ENCODE measurements at places on chromosomes 1 and 21.
A peak's percentile ranks its signal among the peaks of the same experiment; 100 is the strongest.

- DNase-seq, result no peak
Measured at GRCh38 chr21:37392441-37392840, 25.9 kb downstream of the DYRK1A start.

DNA sequence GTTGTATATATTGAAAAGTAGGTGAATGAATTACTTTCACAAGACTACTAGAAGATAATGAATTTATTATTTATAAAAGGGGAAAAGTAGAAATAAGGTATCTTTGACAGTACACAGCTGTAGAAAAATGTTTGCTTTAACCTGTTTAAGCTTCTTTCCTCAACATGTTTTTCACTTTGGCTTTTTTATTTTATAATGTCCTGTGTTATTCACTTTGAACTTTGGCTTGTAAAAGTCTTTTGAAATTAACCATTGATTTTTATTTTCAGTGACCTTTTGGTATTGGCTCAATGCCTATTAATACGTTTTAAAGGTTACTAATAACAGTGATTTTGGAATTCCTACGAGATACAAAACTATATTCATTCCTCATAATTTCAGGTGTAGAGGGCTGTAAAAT, 57.7 kb upstream of the MPC2 start:
- no peak for DNase-seq

GRCh38 chr1:227900571-227901051, 47.1 kb downstream of the WNT9A start:
- no peak for DNase-seq

DNA sequence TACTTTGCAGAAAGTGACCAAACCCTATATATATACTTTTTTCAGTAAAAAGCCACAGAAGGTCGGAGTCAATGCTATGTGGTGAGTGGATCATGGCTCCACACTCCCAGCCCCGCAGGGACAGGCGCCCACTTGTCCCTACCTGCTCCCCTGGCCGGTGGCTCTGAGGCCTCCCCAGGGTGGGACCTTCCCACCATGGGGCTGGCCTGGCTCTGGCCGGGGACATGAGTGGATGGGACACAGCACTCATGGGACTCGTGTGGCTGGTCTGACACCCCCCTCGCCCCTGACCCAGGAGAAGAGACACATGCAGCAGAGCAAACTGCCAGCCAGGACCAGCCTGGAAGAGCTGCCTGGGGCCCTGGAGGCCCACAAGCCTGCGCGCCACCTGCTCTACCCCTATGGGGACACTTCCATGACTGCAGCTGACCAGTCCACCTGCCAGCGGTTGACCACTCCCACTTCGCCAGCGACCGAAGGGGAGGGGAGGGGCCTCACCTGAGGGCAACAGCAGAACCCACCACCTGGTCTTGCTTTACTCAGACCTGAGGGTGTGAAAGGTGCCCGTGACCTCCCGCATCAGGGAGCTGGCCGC, 2.2 kb downstream of the SPATC1L start:
- DNase-seq, result no peak

- DNase-seq, result no peak
Measured at GRCh38 chr1:179814546-179814838, 63.1 kb downstream of the TOR1AIP2 start.

- peak; percentile 60 for DNase-seq
Measured at GRCh38 chr21:42850866-42851391, 28.4 kb downstream of the WDR4 start.

GRCh38 chr1:174080819-174081218, 58.7 kb upstream of the RC3H1 start:
- DNase-seq, result no peak

GRCh38 chr1:204136814-204137213, 15.0 kb downstream of the ETNK2 start:
- no peak for DNase-seq

DNA sequence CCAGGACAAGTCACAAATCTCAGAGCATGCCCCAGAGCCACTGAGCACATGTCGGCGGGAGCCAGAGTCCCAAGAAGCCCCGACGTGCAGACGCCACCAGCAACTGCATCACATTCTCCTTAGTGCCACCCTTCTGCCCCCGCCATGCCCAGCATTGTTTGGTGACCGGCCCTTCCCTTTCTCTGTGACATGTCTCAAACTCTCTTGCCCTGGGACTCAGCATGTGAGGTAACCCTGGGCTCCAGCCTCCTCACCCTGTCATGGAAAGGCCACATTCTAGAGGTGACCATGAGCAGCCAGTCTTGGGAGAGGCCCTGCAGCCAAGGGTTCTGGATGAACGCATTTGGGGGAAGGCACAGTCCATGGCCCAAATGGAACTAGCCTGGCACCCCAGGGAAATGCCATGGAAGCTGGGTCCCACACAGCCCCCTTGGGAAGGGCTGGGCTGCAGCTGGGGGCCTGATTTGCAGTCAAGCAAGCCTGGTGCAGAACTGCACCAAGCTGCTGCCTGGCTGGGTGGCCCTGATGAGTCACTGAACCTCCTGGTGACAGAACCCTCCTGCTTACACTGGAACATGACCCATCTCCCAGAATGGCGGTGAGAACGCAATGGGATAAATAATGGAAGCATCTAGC, 94.4 kb downstream of the ITPKB start:
- DNase-seq, result no peak

- no peak for DNase-seq
Measured at GRCh38 chr1:45923343-45923742, 119.9 kb downstream of the MAST2 start.

- peak; percentile 2 for DNase-seq
Measured at GRCh38 chr1:87202922-87203655, 125.6 kb upstream of the LMO4 start.

DNA sequence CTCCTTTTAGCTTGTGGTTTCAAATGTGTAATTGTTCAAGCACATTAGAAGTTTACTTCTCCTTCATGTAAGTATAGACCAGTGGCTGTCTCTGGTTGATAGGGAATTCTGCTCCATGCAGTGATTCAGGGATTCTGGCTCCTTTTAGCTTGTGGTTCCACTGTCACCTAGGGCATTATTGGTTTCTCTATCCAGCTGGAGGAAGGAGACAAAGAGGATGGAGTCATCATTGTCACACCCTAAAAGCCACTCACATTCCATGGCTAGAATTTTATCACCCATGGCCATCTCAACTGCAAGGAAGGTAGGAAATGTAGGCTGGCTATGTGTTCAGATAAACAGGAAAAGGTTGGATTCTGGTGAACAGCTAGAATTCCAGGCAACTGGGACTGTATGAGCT, 131.2 kb downstream of the URB2 start:
- DNase-seq, result no peak

- DNase-seq, result peak; percentile 53
Measured at GRCh38 chr1:232876506-232877364, 71.5 kb downstream of the MAP10 start.

GRCh38 chr1:229671310-229671709, 45.3 kb downstream of the URB2 start:
- DNase-seq, result no peak

DNA sequence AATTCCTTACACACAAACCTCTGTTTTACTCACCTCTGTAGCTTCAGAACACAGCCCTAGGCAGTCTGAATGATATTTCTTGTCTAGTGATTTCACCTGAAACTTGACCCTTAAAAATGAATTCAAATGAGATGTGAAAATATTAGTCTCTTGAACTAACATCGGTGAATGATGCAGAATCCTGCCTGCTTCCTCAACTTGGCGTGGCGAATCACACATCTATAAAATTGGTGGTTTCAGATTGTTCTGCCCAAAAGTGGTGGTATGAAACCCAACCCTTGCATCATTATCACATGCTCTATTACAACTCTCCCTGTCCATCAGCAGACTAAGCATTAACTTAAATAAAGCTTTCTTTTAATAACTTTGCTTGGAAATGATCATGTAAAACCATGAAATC, 26.9 kb upstream of the C1orf21 start:
- DNase-seq, result no peak

- DNase-seq, result no peak
Measured at GRCh38 chr1:63276624-63277023, 45.7 kb upstream of the FOXD3 start.

All from activated CD4-positive, alpha-beta T cell treated with anti-CD3 and anti-CD28 coated beads, Interleukin-2, Interleukin-6, amounts not matched to agents 100 ng/mL and 50 ng/mL, durations not matched to agents 16 hours and 8 hours (primary cell).